ENCODE measurements at places on chromosomes 11 and 22. TPM values are rescaled to one million over a fixed set of nuclear protein-coding genes. Genes with fewer than 3 reads are reported as not detected.

LDHAL6A gene
- not detected for total RNA-seq

OR10G4 gene
- total RNA-seq, result not detected

CELF1 gene
- total RNA-seq, result 153 TPM

SYT13 gene
- not detected for total RNA-seq

PPME1 gene
- total RNA-seq, result 23.6 TPM

FIBIN gene
- not detected for total RNA-seq

CDC42EP2 gene
- 1.1 TPM for total RNA-seq

IL18BP gene
- total RNA-seq, result 30.7 TPM

DNA sequence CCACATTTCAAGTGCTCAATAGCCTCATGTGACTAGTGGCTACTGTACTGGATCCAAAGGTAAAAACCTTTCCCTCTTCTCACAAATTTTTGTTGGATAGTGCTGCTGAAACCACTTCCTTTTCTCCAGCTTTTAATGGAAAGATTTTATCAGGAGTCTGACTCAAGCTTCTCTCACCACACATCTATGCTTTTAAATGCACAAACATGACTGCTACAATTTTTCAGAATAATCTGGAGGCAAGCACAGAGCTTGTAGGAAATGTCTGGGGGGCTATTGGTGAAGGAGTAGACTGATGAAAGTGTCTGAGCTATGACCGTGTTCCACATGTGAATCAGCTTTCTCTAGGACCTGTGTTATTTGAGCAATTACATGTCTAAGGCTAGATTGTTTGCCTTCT, 101.1 kb upstream of the FAT3 start:
- H3K4me1 ChIP-seq, result no peaks in the 10 kb centered on the region
- H3K4me3 ChIP-seq, result no peak overlapping the region
- H3K27ac ChIP-seq, result no peak overlapping the region
- no peaks in the 10 kb centered on the region for H3K36me3 ChIP-seq

GRCh38 chr11:33534575-33534974, 166.1 kb downstream of the C11orf91 start:
- no peak for DNase-seq
- no peak overlapping the region for H3K27ac ChIP-seq
- no peak overlapping the region for H3K4me3 ChIP-seq
- H3K4me1 ChIP-seq, result no peaks in the 10 kb centered on the region

DNA sequence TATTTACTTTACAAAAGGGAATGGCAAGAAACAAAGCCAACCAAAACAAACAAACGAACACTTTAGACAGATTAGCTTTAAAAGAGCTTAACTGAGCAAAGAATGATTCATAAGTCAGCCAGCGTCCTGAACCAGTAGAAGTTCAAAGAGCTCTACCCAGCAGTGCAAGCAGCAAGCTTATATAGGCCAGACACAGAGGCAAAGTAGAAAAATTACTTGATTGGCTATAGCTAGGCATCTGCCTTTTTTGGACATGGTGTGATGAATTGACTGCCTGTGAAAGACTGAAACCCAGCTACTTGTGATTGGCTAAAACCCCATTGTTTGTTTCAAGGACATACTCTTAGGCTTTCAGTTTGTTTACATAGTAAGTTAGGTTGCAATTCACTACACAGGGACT, 2120.0 kb upstream of the RAG2 start:
- H3K4me3 ChIP-seq, result no peak overlapping the region
- no peaks in the 10 kb centered on the region for H3K36me3 ChIP-seq
- no peak for DNase-seq
- no peaks in the 10 kb centered on the region for H3K4me1 ChIP-seq
- H3K27ac ChIP-seq, result no peak overlapping the region

DNA sequence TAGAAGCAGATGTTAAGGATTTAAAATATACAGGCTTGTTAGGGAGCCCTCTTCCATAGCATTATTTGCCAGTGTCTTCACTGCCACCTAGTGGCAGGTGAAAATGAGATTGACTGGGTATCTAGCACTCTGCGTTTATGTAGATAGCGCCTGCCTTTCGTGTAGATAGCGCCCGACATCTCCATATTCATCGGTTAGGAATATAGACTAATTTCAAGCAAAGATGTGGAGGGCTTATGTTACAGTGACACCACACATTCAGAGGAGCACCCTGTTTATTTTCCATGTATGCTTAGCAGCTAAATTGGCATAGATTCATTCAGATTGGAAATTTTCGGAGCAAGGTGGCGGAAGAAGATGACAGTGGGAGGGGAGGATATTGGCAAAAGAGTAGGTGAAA, 72.0 kb downstream of the SLC5A12 start:
- no peak overlapping the region for H3K4me3 ChIP-seq
- no peaks in the 10 kb centered on the region for H3K4me1 ChIP-seq
- peak; percentile 21 for DNase-seq
- H3K27me3 ChIP-seq, result no peaks in the 10 kb centered on the region
- no peaks in the 10 kb centered on the region for H3K36me3 ChIP-seq
- H3K27ac ChIP-seq, result no peak overlapping the region

- no peak for DNase-seq
- H3K27ac ChIP-seq, result no peak overlapping the region
- no peaks in the 10 kb centered on the region for H3K27me3 ChIP-seq
- H3K4me3 ChIP-seq, result no peak overlapping the region
- no peaks in the 10 kb centered on the region for H3K36me3 ChIP-seq
Measured at GRCh38 chr11:35621620-35622019, 3.4 kb downstream of the FJX1 start.

DNA sequence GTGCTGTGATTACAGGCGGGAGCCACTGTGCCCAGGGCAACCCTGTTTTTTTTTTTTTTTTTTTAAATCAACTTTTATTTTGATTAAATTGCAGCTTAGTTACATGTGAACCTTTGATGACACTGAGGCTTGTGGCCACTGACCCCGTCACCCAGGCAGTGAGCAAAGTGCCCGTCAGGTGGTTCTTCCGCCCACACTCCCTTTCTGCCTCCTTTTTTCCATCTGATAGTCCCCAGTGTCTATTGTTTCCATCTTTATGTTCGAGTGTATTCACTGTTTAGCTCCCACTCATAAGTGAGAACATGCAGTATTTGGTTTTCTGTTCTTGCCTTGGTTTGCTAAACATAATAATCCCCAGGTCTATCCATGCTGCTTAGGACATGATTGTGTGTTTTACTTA, 110.9 kb upstream of the GRK3 start:
- H3K36me3 ChIP-seq, result peaks cover 10% of the 10 kb centered on the region
- no peaks in the 10 kb centered on the region for H3K27me3 ChIP-seq
- no peak for DNase-seq
- no peak overlapping the region for H3K27ac ChIP-seq
- H3K4me3 ChIP-seq, result no peak overlapping the region
- H3K4me1 ChIP-seq, result peaks cover 10% of the 10 kb centered on the region

DNA sequence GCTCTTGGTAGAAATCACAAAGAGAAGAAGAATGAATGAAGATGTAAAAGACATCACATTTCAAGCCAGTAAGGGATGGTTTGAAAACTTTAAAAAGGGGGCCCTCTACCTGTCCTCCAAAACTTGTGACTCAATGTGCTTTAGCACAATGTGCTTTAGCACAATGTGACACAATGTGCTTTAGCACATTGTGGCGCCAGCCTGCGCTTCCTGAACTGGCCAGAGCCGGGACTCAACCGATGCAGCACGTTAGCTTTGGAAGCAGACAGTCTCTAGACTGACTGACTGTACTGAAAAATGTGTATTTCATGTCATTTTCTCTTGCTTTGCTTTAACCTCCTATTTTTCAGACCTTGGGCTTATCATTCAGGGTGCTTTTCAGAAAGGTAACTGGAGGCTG, 63.5 kb downstream of the FAM83F start:
- no peaks in the 10 kb centered on the region for H3K27me3 ChIP-seq
- no peak overlapping the region for H3K27ac ChIP-seq
- no peaks in the 10 kb centered on the region for H3K36me3 ChIP-seq
- no peak for DNase-seq
- peaks cover 50% of the 10 kb centered on the region for H3K4me1 ChIP-seq
- no peak overlapping the region for H3K4me3 ChIP-seq

DNA sequence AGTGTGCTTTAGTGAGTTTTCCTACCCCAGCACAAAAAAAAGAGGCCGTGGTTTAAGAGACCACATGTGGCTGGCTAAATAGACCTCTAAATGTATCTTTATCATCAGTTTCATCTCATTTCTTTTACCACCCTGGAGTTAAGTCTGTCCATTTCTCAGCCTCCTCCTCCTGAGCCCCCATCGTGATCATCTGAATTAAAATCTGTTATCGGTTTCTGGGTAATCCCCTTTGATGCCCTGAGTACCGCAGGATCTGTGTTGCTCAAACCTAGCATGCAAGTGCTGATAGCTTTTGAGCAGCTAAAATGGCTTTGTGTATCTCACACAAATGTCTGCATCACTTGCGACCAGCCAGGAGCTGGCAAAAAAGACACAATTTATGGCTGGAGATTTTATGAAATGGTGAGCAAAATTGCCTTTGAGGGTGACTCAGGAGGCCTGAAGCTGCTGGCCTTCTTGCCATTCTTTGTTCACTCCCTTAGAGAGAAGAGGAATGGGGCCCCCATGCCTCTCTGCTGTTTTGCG, 236.5 kb downstream of the NTM start:
- H3K27me3 ChIP-seq, result no peaks in the 10 kb centered on the region
- H3K4me3 ChIP-seq, result no peak overlapping the region
- no peak overlapping the region for H3K27ac ChIP-seq

DNA sequence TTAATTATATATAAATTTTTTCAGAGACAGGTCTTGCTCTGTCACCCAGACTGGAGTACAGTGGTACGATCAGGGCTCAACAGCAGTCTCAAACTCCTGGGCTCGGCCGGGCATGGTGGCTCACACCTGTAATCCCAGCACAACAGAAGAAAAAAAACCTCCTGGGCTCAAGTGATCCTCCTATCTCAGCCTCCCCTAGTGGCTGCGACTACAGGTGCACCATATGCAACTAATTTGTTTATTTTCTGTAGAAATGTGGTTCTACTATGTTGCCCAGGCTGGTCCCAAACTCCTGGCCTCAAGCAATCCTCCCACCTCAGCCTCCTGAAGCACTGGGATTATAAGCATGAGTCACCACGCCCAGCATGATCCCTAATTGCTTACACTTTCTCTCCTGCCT, 56.1 kb upstream of the SLC35C1 start:
- DNase-seq, result no peak
- no peak overlapping the region for H3K27ac ChIP-seq
- no peaks in the 10 kb centered on the region for H3K4me1 ChIP-seq
- no peaks in the 10 kb centered on the region for H3K27me3 ChIP-seq

- H3K27ac ChIP-seq, result no peak overlapping the region
- peaks cover 36% of the 10 kb centered on the region for H3K4me1 ChIP-seq
- peak; percentile 41 for DNase-seq
- H3K36me3 ChIP-seq, result no peaks in the 10 kb centered on the region
- no peaks in the 10 kb centered on the region for H3K27me3 ChIP-seq
- H3K4me3 ChIP-seq, result no peak overlapping the region
Measured at GRCh38 chr11:559020-559620, 1.4 kb downstream of the LMNTD2 start.

- H3K4me1 ChIP-seq, result peaks cover 71% of the 10 kb centered on the region
- peak; percentile 90 for DNase-seq
- H3K36me3 ChIP-seq, result no peaks in the 10 kb centered on the region
- no peak overlapping the region for H3K27ac ChIP-seq
- H3K27me3 ChIP-seq, result peaks cover 47% of the 10 kb centered on the region
Measured at GRCh38 chr11:134228625-134229024, 4.2 kb downstream of the VPS26B start.

GRCh38 chr22:33467620-33468095, 409.5 kb upstream of the SYN3 start:
- no peaks in the 10 kb centered on the region for H3K27me3 ChIP-seq
- no peaks in the 10 kb centered on the region for H3K36me3 ChIP-seq
- no peak overlapping the region for H3K27ac ChIP-seq
- H3K4me1 ChIP-seq, result no peaks in the 10 kb centered on the region
- no peak overlapping the region for H3K4me3 ChIP-seq

- H3K27me3 ChIP-seq, result no peaks in the 10 kb centered on the region
- H3K4me1 ChIP-seq, result no peaks in the 10 kb centered on the region
- DNase-seq, result no peak
- no peaks in the 10 kb centered on the region for H3K36me3 ChIP-seq
Measured at GRCh38 chr11:120756931-120757330, 245.4 kb downstream of the GRIK4 start.

DNA sequence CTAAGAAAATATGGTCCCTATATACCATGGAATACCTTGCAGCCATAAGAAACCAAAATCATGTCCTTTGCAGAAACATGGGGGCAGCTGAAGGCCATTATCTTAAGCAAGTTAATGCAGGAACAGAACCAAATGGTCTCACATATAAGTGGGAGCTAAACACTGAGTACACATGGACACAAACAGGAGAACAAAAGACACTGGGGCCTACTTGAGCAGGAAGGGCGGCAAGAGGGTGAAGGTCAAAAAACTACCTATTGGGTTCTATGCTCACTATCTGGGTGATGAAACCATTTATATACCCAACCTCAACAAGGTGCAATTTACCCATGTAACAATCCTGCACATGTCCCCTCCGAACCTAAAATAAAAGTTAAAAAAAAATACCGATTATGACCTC, 22.5 kb downstream of the GAS2 start:
- H3K27ac ChIP-seq, result no peak overlapping the region
- H3K4me3 ChIP-seq, result no peak overlapping the region
- H3K4me1 ChIP-seq, result no peaks in the 10 kb centered on the region

DNA sequence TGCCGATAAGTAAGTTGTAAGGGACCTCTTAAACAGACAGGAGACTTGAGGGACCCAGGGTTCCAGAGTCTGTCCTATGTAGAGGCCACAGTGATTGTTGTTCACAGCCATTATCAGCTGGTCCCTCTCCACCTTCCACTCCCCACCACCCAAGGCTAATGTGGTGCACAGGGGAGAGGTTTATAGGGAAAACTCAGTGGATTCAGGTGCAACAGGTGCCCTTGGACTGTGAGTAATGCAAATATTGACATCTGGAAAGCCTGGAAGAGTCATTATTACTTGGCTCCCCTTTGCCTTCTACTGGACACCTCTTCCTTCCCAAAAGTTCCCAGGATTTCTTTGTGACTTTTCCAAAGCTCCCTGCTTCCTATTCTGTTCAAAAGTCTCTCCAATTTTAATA, 441.1 kb upstream of the CCDC90B start:
- H3K27me3 ChIP-seq, result peaks cover 8% of the 10 kb centered on the region
- no peak for DNase-seq
- peaks cover 22% of the 10 kb centered on the region for H3K4me1 ChIP-seq
- H3K36me3 ChIP-seq, result no peaks in the 10 kb centered on the region

- H3K4me3 ChIP-seq, result no peak overlapping the region
- H3K27me3 ChIP-seq, result peaks cover 2% of the 10 kb centered on the region
- H3K36me3 ChIP-seq, result no peaks in the 10 kb centered on the region
- no peak for DNase-seq
- no peaks in the 10 kb centered on the region for H3K4me1 ChIP-seq
- H3K27ac ChIP-seq, result no peak overlapping the region
Measured at GRCh38 chr11:27201454-27202302, 161.1 kb downstream of the BBOX1 start.

DNA sequence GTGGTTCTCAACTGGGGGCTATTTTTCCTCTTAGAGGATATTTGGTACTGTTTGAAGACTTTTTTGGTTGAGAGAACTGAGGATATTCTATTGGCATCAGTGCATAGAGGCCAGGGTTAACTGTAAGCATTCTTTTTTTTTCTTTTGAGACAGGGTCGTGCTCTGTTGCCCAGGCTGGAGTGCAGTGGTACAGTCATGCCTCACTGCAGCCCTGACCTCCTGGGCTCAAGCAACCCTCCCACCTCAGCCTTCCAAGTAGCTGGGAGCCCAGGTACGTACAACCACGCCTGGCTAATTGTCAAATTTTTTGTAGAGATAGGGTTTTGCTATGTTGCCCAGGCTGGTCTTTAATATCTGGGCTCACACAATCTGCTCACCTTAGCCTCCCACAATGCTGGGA, 12.9 kb downstream of the MMP7 start:
- no peaks in the 10 kb centered on the region for H3K27me3 ChIP-seq
- no peak overlapping the region for H3K4me3 ChIP-seq
- no peak overlapping the region for H3K27ac ChIP-seq
